ENCODE measurements at places on chromosomes 2 and 18.

DNA sequence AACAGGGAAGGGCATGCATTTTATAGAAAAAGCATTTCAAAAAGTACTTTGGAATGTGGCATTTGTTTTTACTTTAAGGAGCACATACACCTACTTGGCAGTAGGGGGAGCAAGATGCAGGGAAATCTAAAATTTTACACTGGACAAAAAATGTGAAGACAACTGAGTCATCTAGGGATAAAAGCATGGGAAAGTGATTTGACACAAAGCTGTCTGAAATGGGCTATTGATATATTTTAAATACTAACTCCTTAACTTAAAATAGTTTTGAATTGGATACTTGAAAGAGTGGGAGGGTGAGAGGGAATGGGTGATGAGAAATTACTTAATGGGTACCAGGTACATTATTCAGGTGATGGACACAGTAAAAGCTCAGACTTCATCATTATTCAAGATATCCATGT lies 15.8 kb downstream of the TMEM200C start:
- DNase-seq: no peak

GRCh38 chr2:144582651-144583380 lies 62.9 kb upstream of the ZEB2 start:
- no peak for DNase-seq

- DNase-seq: no peak
These were observed 6.0 kb downstream of the DDX18 start for GRCh38 chr2:117820444-117820843.

- DNase-seq: no peak
These were observed 26.6 kb downstream of the HS1BP3 start for GRCh38 chr2:20624156-20624883.

DNA sequence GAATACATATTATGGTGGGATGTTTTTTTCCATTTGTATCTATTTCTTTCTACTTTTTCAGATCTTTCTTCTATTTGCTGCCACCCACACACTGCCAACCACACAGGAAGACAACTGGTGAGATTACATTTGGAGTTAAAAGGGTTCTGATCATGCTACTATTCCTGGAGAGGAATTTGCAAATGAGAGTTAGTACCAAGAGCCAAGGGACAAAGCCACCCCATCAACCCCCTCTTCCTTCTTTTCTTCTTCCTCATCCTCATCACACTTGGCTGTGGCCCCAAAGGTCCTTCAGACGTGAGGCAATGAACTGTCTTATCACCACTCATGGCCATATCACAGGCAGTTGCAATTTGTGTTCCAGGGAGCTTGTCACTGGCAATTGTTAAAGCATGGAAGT lies 215.6 kb upstream of the SLC14A2 start:
- no peak for DNase-seq

DNA sequence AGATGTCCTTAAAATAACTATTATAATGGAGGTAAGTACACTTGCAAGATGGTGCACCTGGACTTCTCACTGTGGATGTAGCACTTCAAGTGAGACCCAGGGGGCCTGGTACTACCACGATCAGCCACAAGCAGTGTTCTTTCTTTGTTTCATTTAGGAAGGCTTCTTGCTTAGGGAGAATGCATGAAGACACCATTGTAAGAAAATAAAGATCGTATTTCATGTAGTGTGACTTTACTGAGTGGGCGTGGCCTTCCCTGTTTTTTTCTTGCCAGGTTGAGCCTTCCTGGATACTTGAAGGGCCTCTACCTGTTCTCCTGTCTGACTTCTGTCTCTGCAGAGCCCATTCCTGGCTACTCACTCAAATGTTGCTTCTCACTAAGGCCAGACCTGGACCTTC lies 615.6 kb upstream of the SOX11 start:
- no peak for DNase-seq

GRCh38 chr18:62289047-62289446 lies 36.1 kb upstream of the TNFRSF11A start:
- no peak for DNase-seq

GRCh38 chr2:138244501-138244925 lies 257.1 kb upstream of the SPOPL start:
- DNase-seq: no peak

GRCh38 chr2:13308989-13309388 lies 592.3 kb downstream of the TRIB2 start:
- no peak for DNase-seq

GRCh38 chr2:234682492-234683228 lies 185.8 kb upstream of the ARL4C start:
- DNase-seq: no peak

DNA sequence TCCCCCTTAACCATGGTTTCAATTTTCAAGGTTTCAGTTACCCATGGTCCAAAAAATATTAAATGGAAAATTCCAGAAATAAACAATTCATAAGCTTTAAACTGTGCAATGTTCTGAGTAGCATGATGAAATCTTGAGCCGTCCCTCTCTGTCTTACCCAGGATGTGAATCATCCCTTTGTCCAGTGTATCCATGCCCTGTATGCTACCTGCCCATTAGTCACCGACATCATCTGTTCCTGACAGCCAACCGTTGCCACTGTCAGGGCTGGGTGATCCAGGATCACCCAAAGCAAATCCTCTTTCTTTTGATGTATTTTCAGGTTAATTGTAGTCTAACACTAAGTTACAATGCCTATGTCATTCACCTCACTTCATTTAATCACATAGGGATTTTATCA lies 15.7 kb upstream of the OLA1 start:
- DNase-seq: no peak

DNA sequence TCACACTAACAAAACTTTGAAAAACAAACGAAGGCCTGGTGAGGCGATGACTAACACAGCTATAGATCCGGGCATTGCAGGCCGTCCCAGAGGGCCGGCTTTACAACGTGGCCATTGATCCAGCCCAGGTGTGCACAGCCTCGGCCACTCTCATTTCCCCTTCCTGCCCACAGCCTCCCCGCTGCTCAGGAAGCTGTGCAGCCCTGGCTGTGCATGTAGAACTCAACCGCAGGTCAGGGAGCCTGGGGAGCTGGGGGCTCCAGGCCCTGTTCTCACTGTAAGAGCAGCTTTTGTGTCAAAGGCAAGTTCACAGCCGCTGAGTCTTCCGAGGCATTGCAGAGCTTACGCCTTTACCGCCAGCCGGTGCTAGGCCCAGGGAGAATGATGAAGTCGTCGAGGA lies 87.2 kb downstream of the LONRF2 start:
- DNase-seq: peak; percentile 1

- DNase-seq: no peak
These were observed 163.5 kb upstream of the POU3F3 start for GRCh38 chr2:104690255-104690984.

DNA sequence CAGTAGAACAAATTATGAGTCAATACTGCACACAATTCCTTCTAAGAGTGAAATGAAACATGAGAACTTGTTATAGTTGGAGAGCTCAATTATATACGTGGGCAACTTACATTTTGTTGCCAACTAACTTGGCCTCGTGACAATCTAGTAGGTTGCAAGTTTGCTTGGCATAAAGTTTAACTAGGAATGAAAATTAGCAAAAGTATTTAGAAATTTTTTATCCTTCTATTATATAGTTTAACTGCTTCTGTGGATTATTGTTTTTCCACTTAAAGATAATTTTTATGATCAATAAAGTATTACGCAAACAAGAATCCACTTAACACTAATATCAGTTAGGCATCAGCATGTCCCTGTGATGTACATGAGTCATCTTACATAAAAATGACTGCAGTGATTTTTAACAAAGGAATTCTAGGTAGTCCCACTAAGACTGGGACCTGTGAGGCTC lies 41.1 kb downstream of the FAM124B start:
- no peak for DNase-seq

GRCh38 chr2:86825693-86826381 lies 35.1 kb upstream of the CD8A start:
- peak; percentile 57 for DNase-seq

GRCh38 chr2:8022908-8023640 lies 658.8 kb upstream of the ID2 start:
- no peak for DNase-seq

GRCh38 chr2:31088504-31089195 lies 49.6 kb downstream of the GALNT14 start:
- DNase-seq: no peak

GRCh38 chr2:101793277-101793969 lies 95.9 kb downstream of the MAP4K4 start:
- no peak for DNase-seq

DNA sequence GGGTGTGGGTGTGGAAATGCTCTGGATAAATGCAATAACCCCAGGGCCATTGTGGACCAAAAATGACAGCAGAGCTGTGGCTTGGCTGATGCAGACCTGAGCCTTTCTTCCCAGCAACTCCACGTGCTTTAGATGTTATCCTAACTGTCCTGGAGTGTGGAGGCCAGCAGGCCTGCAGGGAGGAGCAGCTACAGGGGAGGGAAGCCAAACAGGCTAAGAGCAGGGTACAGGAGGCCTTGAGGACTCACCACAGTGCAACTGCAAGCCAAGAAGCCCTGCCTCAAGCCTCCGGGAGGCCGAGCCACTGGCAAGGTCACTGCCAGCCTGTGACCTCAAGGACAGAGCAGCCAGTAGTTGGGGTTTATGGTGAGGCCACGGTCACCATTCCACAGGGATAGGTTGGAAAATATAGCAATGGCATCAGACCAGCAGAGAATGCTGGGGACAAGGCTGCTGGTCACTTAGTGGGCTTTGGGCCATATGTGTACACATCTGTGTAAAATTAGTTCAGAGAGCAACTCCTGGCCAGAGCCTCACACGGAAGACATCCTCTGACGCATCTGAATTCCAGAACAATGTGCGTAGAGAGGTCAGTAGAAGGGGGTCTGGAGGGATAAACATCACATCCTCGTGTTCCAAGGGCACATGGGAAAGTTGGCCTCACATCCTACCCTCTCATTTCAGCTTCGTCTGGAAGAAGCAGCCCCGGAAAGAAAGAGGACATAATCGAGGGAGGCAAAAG lies 76.2 kb upstream of the UPP2 start:
- DNase-seq: no peak

DNA sequence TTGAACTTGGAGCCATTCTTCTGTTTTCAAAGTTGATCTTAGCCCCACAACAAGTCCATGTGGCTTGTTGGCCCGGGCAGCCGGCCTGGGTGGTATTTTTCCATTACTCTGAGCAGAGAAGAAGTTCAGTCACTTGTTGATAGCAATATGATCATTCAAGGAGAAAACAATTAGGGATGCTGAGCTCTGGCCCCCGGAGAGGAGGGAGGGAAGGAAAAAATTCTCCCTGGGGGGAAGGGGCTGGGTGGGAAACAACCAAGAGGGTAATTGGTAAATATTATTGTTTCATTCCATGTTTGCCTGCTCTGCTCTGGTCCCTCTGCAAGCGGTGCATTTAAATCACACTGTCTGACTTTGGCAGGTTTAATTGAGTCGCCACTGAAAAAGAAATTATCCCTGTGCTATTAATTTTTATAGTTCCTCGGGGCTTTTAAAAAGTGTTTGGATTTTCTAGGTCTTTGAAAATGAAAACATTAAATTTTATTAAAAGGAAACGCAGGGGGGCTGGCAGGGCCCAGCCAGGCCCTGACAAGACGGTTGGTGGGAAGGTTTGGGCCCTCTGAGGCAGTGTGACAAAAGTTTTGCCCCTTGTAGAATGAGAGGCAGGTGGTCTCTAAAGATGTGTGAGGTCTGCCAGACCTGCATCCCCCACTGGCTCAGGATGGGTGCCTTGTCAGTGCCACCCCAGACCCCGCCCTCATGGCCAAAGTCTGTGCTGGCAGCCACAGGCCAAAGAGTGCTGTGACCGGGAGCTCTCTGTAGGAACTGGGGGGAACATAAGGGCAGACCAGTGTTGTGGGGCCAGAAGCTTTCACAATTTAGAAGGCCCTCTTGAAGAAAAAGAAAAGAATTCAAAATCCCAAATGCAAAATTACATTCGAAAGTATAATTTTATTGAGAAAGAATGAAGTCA lies 52.5 kb upstream of the SLC14A2 start:
- DNase-seq: no peak

- no peak for DNase-seq
These were observed 56.5 kb upstream of the ERBB4 start for GRCh38 chr2:212595036-212595654.

DNA sequence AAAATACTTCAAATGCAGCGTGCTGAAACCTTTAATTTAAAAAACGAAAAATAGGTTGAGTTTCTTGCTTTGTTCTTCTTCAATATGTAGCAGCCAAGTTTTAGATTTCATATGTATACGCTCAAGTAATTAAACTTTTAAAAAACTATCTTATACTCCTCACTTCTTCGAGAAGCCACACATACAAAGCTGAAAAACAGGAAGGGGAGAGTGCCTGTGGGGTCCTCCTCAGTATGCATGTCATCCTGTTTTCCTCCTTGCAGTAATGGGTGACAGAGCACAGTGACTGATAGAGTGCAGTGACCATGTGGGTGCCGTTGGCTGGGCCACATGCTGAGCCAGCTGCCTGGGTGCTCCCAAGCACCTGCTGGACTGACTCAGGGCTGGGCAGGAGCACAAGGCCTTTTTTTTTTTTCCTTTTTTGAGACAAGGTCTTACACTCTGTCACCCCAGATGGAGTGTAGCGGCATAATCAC lies 33.3 kb downstream of the UXS1 start:
- DNase-seq: no peak

DNA sequence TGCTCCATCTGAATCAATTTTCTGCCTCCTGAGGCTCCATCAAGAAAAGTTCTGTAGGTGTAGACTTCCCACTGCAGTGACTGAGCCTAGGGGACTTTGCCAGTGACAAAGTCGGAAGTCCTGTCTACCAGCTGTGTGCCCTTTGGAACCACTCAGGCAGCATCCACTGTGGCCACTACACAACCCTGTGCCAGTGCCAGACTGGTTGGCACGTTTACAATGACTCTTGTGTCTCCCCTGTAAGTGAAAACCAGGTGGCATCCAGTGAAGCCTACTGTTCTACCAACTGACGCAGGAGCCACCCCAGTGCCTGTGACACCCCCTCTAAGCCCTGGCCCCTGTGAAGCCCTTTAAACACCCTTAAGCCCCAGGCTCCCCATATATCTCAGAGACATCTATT lies 132.1 kb upstream of the SERPINE2 start:
- no peak for DNase-seq

- DNase-seq: no peak
These were observed 570 bp downstream of the C1QL2 start for GRCh38 chr2:119157850-119158511.

DNA sequence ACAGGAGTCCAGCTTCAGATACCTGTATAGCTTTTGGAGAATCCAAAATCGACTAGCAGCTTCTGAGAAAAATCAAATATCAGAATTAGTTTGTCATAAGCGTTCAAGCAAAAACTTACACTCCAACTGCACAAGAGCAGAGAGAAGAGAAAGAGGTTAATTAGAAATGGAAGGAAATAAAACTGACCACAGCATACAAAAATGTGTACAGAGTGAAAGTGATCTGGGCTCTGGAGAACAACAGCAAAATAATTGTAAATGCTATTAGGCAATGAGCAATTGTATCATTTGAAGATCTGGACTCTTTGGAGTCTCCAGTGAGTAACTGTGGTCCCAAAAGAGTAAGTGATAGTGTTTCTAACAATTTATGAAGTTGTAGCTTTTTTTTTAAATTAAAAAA lies 867.3 kb downstream of the TRIB2 start:
- no peak for DNase-seq

GRCh38 chr2:2557475-2557874 lies 226.4 kb upstream of the MYT1L start:
- DNase-seq: no peak

All from activated CD8-positive, alpha-beta memory T cell treated with anti-CD3 and anti-CD28 coated beads for 1 hour (primary cell).